NB4 (cell line): ENCODE measurements at places on chromosomes 13 and 19.

GRCh38 chr13:38348861-38349389 is 726 bp upstream of the UFM1 start:
- peak; percentile 26 for DNase-seq

DNA sequence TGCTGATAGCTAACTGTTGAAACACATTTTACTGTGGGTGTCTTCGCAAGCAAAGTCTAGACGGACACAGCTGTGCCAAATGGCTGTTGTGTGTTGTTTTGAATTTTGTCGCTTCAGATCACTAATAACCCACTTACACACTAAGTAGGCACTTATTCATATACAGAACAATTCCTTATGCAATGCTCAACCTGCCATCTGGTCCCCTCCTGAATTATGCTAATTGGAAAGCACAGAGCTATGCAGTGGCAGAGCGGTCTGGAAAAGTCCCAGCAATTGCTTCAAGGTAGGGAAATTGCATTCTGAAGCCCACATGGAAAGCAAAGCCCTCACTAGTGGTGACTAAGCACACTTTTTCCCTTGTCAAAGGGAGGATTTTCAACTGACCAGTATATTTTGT is 69.9 kb downstream of the C13orf42 start:
- no peak for DNase-seq

GRCh38 chr19:35037716-35038622 is 3.6 kb upstream of the HPN start:
- DNase-seq, result no peak

DNA sequence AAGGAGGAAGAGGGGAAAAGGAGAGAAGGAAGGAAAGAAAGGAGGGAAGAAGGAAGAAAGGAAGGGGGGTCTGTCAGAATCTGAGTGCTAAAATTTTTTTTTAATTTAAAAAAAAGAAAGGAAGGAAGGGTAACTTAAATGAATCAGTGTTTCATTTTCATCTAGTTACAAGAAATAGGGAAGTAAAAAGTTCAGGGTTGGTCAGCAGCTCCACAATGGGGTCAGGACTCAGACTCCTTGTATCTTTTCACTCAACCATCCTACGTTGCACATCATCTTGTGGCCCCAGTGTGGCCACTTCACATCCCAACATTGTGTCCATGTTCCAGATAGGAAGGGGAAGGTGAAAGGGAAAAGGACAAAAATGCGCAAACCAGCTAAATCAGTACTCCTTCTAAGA is 14.3 kb upstream of the FNDC3A start:
- no peak for DNase-seq

DNA sequence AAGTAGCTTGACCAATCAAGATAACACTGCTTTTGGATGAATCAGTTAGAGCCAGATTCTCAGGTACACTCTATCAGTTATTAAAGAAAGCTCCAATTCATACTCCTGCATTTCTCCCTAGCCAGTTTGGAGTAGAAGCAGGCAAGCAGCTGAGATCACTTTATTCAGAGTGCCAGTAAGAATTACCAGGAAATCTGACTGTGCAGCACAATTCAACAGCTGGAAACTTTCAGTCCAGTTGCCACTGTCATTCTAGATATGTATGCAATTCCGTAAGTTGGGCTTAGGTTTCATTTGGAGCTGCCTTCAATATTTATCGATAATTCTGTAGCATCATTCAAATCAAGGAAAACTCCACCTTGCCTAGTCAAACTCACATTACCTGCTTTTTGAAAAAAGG is 2625.6 kb upstream of the PCDH20 start:
- no peak for DNase-seq

DNA sequence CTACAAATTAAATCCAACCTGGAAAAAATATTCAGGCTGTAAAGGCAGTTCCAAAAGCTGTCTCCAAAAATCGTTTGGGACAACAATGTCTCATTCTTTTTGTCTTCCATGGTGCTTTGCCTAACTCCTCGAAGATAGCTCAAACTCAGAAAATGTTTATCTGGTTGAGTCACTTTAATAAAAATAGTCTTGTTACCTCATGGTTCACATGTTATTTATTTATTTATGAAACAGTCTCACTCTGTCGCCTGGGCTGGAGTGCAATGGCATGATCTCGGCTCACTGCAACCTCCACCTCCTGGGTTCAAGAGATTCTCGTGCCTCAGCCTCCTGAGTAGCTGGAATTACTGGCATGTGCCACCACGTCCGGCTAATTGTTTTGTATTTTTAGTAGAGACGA is 4.9 kb upstream of the BRD4 start:
- DNase-seq, result no peak

- no peak for DNase-seq
Observed at GRCh38 chr13:109476001-109476400, 310.4 kb downstream of the IRS2 start.

DNA sequence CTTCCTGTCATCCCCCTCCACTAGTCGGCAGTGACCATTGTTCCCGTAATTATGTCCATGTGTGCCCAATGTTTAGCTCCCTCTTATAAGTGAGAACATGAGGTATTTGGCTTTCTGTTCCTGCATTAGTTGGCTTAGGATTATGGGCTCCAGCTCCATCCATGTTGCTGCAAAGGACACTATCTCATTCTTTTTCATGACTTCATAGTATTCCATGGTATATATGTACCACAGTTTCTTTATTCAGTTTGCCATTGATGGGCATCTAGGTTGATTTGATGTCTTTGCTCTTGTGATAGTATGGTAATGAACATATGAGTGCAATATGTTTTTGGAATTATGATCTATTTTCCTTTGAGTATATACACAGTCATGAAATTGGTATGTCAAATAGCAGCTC is 522.1 kb downstream of the DCT start:
- DNase-seq, result no peak

DNA sequence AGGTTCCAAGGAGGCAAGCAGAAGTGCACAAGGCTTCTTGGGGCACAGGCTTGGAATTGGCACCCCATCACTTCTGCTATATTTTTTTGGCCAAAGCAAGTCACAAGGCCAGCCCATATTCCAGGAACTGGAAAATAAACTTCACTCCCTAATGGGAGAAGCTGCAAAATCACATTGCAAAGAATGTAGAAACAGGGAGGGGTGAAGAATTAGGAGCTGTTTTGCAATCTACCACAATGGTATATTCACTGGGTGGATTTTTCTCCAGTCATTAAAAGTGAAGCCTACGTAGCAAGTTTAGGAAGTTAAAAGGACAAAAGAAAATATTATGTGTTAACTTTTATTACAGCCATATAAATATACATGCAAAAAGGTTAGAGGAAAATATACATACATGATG is 464.8 kb downstream of the COG6 start:
- no peak for DNase-seq

DNA sequence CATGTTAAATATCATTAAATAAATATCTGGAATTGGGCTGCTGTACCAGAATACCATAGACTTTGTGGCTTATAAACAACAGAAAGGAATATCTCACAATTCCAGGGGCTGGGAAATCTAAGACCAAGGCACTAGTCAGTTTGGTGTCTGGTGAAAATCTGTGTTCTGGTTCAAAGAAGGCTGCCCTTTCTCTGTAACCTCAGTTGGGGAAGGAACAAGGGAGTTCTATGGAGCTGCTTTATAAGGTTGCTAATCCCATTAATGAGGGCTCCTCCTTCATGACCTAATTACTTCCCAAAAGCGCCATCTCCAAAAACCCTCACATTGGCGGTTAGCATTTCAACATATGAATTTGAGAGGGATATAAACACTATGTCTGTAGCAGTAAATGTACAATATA is 480.9 kb downstream of the GPC5 start:
- no peak for DNase-seq

DNA sequence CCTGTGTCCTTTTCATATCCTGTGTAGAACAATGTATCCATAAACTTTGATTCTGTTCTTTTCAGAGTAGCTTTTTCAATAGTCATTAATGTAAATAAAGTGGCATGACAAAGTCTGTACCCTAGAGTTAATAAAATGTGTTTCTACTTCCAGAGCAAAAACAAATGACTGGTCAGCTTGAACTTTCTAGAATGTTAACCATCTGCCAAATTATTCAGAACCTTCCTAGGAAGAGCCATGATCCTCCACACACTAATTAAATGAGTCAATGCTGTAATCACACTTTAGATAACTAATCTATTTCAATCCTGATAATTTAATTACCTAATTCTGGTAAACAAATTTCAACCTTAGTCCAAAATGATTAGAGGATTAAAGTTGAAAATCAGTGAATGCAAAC is 73.2 kb downstream of the DIAPH3 start:
- no peak for DNase-seq

DNA sequence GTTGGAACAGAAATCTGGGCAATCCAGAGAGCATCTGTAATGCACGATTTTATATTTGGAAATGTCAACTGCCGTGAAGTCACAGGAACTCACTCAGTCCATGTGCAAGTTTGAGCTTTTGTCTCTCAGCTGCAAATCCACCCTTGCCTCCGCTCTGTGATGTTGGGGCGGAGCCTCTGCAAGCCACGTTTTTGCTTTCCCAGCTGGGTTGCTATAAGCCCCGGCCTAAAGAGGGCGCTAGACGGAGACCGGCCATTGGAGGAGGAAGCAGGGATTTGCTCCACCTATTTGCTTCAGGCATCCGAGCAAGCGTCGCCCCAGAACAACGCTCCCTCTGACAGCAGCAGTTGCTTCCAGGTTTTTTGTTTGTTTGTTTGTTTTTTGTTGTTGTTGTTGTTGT is 56.2 kb downstream of the TRPM4 start:
- peak; percentile 16 for DNase-seq

DNA sequence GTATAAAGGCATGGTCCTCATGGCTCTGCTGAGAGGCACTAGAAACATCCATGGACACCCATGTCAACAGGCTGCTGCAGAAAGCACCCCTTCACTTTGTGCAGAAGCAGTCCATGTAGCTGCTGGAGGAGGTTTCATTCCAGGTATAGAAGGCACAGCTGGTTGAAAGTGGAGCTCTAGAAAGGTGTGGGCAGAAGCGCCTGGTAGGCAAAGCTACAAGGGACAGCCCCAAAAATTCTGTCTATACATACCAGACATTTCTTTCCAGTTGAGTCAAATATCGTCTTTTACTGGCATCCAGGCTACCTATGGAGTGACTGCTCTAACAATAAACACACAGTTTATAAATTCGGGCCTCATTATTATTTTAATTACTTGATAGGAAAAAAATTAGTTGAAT is 129.3 kb downstream of the ENOX1 start:
- no peak for DNase-seq

DNA sequence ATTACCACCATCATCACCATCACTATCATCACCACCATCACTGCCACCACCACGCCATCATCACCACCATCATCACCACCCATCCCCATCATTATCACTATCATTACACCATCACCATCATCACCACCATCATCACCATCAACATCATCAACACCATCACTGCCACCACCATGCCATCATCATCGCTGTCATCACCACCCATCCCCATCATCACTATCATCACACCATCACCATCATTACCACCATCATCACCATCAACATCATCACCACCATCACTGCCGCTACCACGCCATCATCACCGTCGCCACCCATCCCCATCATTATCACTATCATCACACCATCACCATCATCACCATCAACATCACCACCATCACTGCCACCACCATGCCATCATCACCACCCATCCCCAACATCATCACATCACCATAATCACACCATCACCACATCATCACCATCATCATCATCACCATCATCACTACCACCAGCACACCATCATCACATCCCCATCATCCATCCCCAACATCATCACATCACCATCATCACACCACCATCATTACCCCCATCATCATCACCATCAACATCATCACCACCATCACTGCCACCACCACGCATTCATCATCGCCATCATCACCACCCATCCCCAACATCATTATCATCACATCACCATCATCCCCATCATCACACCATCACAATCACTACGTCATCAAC is 61.7 kb downstream of the TUBGCP3 start:
- DNase-seq, result no peak

DNA sequence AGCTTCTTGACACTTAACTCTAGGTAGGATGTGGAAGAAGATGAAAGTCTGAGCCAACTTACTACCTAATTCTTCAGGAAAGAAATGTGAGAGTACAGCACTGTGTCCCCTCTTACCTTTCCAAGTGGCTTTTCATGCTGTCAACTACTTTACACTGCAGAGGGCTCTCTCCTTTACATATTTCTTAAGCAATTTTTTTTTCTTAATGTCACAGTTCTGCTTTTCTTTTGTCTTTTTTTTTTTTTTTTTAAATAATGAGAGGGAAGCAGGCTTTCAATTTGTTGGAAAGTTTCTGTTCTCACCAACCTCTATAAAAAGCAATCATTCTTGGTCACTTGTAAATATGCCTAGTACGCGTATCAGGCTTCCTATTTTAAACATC is 212.7 kb upstream of the MIR17HG start:
- no peak for DNase-seq

- DNase-seq, result peak; percentile 5
Observed at GRCh38 chr13:21833921-21834320, 163.0 kb downstream of the FGF9 start.
